ENCODE measurements at places on chromosomes 13 and 19.
A peak's percentile ranks its signal among the peaks of the same experiment; 100 is the strongest.

DNA sequence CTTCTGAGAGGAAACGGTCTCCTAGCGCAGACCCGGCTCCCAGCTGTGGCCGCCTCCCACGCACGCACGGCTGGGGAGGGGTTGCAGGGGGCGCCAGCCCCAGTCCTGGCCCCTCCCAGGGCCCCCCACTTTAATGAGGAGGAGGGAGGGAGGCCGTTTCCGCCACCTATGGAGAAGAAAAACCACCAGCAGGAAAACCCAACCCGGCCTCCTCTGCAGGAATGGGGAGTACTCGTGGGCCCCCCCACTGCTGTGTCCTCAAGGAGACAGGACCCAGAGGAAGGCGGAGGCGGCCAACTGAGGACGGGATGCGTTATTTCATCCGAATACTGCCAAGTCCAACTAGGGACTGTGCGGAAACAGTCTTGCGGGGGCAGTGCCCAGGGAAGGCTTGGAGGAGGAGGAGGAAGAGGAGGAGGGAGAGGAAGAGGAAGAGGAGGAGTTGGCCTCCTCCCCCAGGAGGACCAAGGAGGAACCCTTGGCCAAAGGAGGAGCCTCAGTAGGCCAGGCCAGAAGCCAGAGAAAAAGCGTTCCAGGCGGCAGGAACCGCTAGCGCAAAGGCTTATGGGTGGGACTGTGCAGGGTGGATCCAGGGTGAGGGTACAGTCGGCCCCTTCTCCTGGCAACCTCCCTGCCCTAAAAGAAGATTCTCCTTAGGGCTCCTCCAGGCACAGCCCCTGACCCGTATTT lies 3.9 kb upstream of the SSBP4 start:
- DNase-seq, result no peak

- DNase-seq, result peak; percentile 74
These were observed 15.5 kb downstream of the MAST3 start for GRCh38 chr19:18112989-18113478.

GRCh38 chr19:50628551-50628950 lies 11.1 kb downstream of the SYT3 start:
- DNase-seq, result no peak

GRCh38 chr13:26760832-26761582 lies 421 bp upstream of the GPR12 start:
- DNase-seq, result no peak

GRCh38 chr13:38685974-38686576 lies 802 bp upstream of the FREM2 start:
- no peak for DNase-seq

DNA sequence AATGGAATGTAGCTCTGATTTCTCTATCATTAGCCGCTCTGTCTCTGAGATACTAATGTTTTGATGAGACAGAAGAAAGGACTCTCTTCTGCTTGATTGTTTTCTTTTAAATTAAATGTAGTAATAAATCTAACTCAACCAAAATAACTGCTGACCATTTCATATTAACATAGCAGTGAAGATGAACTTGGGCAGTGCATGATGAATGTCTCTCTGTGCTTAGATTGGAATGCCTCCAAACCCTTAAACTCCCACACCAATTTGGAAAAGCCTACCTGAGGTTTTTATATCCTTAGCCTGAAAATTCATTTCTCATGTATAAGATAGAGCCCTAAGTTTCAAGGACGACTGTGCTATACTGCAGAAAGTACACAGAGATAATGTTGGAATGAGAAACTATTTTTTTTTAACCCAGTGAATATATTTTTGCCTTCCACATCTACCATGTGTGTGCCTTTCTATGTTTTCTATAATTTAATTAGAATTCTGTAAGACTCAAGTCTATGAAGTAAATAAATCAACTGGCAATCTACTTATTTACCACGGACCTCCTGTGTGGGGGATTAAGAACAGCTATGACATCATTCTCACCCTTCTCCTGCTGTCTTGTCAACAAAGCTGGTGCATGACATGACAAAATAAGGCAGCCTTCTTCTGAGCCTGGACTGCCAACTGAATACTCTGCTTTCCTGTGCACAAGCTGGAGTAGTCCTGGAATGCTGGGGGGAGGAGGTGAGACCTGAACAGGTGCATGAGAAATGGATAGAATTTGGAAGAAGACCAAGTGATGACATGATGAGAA lies 155.5 kb downstream of the FGF9 start:
- DNase-seq, result no peak

DNA sequence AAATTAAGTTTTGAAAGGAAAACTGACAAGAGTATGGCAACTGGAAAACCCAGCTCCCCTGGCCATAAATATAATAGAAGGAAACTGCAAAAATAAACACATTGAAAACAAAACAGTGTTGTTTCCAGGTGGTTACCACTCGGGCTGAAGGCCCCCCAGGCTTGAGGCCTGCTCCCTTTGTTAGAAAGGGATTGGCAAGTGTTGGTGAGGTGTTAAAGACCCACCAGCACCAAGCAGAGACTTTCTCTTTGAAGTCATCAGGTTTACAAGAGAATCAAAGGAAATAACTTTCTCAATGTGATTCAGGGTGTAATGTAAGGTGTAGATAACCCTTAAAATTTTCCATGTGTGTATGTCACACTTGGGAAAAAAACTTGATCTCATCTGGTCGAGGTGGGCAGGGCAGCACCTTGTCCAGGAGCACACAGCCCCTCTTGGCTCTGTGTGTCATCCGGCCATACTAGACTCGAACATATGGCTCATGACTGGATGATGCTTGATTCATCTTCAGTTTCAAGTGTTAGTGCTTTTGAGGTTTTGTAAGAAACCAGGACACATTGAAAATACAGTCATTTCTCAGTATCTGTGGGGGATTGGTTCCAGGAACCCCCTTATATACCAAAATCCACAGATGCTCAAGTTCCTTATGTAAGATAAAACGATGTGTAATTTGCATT lies 7.8 kb downstream of the ACTN4 start:
- no peak for DNase-seq

GRCh38 chr13:112442483-112443090 lies 66.4 kb downstream of the SPACA7 start:
- no peak for DNase-seq

GRCh38 chr13:57629821-57630235 lies 1.7 kb upstream of the PCDH17 start:
- no peak for DNase-seq

GRCh38 chr19:993361-993830 lies 6.8 kb upstream of the GRIN3B start:
- no peak for DNase-seq

GRCh38 chr19:40210889-40211288 lies 7.3 kb downstream of the TTC9B start:
- DNase-seq, result no peak

GRCh38 chr13:43095771-43096719 lies 72.7 kb downstream of the DNAJC15 start:
- no peak for DNase-seq

GRCh38 chr19:4035582-4035981 lies 28.0 kb downstream of the PIAS4 start:
- no peak for DNase-seq

GRCh38 chr19:35248310-35249145 lies at the start of gene LSR:
LSR (plus strand) TSS chr19:35249002; CDS start chr19:35249023, 21 bp downstream.
- peak; percentile 58 for DNase-seq

GRCh38 chr13:110136660-110137585 lies 170.0 kb downstream of the COL4A1 start:
- no peak for DNase-seq

- no peak for DNase-seq
These were observed 17.4 kb upstream of the SDHAF1 start for GRCh38 chr19:35977446-35978222.

- no peak for DNase-seq
These were observed 4.8 kb upstream of the OXGR1 start for GRCh38 chr13:96999091-96999490.

GRCh38 chr13:94322925-94323763 lies 156.3 kb downstream of the DCT start:
- DNase-seq, result no peak

- peak; percentile 80 for DNase-seq
These were observed 3.7 kb downstream of the WDR87 start for GRCh38 chr19:37902668-37903067.

GRCh38 chr19:54387991-54388801 lies 23.5 kb upstream of the LAIR1 start:
- DNase-seq, result no peak

DNA sequence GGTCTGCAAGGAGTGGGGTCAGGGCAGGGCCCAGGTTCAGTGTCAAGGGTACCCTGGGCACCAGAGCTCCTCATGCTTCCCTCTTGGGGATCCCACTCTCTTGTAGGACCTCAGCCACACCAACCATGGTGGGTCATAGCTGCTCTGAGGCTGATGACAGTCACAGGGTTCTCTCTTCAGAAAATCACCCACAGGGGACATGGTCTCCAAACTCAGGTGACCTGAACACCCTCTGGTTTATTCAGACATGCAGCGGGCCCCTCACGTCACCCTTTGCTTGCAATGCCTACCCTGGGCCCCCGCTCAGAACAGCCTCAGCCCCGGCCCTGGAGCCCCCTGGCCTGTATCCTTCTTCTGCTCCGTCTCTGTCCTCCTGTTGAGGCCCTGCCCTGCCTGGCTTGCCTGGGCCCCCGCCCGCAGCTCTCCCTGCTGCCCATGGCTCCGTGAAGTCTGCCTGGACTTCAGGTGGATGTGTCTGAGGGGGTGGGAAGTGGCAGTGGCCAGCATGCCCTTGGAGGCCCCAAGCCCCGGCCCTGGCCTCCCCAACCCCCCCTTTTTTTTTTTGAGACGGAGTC lies 20.4 kb downstream of the CHERP start:
- DNase-seq, result no peak

GRCh38 chr13:59706101-59706976 lies 457.4 kb downstream of the DIAPH3 start:
- DNase-seq, result no peak

- no peak for DNase-seq
These were observed 21.6 kb downstream of the GPR183 start for GRCh38 chr13:99285432-99286182.

- DNase-seq, result no peak
These were observed 422 bp upstream of the MTUS2 start for GRCh38 chr13:28819735-28820098.

DNA sequence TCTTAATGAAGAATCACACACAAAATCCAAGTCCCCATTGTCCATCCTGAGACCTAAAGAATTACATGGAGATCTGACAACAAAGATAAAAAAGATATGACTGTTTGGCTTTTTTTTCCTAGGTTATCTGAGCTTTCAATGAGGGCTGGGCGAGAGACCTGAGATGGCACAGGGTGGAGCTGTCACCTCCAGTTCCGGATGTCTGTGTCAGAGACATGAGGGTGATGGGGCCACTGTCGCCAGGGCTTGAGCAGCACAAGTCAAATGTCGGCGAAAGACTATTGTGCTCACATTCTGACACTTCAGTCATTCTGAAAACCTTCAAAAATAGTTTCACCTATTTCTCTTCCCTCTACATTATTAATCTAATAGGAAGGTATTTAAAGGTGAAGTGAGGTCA lies 65.7 kb downstream of the SLC7A1 start:
- DNase-seq, result no peak

GRCh38 chr19:49458567-49458903 lies 5.5 kb downstream of the ALDH16A1 start:
- no peak for DNase-seq

GRCh38 chr19:54343868-54344267 lies 4.9 kb upstream of the LILRA4 start:
- DNase-seq, result no peak

- no peak for DNase-seq
These were observed 14.2 kb downstream of the FCAR start for GRCh38 chr19:54888239-54888638.

DNA sequence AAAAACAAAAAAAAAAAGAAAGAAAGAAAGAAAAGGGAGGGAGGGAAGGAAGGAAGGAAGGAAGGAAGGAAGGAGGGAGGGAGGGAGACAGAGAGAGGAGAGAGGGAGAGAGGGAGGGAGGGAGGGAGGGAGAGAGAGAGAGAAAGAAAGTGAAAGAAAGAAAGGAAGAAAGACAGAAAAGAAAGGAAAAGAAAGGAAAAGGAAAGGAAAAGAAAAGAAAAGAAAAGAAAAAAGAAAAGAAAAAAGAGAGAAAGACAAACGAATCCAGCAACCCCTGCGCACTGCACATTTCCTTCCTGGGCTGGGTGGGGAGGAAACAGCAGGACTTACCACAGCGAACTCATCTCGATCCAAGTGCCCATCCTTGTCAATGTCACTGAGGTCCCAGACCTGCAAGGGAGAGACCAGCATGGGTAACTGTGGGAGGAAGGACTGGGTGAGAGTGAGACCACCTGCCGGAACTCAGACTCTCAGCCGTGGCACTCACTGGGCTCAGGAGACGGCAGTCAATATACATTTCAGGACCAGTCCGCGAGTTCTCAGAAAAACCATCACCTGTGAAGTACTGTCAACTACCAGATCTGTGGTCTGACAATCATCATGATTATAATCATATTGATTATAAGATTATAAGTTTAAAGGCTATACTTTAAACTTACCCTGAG lies 43.3 kb downstream of the EPS15L1 start:
- no peak for DNase-seq

GRCh38 chr19:38062959-38063761 lies 156.2 kb downstream of the SIPA1L3 start:
- no peak for DNase-seq

- DNase-seq, result no peak
These were observed 1730.4 kb upstream of the SLC10A2 start for GRCh38 chr13:104796581-104796980.

All from activated T-cell treated with anti-CD3 and anti-CD28 coated beads for 4 hours (primary cell).